T-helper 2 cell (primary cell): ENCODE measurements at places on chromosomes 2 and 18.

DNA sequence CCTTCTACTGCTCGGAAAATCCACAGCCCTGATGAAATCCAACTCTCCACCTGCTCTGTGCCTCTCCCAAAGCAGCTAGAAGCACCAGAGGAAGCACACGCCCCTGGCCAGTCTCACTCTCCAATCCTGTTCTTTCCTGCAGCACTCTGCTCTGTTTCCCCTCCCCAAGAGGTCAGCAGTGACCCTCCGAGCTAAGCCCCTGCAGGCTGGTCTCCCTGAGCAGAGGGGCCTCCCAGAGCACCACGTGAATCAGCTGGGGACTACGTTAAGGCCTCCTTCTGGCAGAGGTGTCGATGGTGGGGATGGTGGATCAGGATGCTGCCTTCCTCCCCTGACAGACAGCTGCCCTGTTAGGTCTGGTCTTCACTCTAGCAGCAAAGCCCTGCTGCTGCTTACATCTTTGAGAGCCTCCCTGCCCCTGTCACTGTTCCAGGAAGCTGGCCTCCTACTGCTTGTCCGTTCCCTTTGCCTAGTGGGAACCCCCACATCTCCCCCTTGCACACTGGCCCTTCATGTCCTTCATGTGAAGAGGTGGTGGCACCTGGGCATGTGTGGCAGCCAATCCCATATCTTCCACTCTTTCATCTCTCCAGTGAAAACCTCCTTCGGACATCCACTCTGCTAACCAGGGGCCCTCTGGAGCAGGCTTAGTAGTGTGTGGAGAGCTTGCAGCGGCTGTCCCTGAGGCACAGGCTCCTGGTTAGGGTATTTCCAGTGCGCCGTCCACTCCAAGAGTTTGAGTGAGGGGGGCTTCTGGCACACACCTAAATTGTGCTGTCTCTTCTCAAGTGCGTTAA, 307.5 kb upstream of the HS6ST1 start:
- no peak for DNase-seq

DNA sequence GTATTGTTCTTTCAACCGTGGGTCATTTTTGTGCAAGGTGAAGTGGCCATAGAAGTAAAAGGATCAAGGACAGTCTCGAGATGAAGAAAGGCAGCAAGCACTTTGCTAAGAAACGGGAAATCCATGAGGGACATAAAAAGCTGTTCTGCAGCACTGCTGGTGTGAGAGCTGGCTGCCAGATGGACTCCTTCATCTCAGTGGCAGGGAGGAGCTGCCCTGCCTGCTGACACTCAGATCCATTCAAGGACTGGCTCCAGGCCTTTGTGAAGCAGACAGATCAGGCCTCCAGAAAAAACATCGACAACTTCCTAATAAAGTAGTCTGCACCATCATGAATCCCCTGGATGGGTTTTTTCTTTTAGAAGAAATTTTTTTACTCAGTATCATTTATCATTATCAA, 29.5 kb downstream of the RMC1 start:
- DNase-seq: no peak

GRCh38 chr2:182048621-182049020, 63.0 kb downstream of the PPP1R1C start:
- no peak for DNase-seq

- DNase-seq: no peak
Observed at GRCh38 chr2:25879133-25879730, 945 bp upstream of the ASXL2 start.

DNA sequence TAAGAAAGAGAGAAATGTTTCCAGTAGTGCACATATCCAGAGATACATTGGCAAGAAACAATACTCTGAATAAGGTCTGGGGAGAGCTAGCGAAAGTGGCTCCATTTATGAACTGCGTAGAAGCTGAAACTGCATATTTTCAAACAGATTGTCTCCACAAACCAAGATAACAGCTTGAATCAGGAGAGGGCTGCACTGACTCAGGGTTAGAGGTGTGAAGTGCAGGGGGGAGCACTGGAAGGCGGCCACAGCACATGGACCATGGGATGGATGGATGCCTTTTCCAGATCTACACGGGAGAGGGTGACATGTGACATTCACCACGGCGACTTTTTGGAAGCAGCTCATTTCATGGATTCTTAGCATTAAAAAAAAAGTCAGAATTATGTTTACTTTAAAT, 729.4 kb downstream of the RNF144A start:
- DNase-seq: no peak

DNA sequence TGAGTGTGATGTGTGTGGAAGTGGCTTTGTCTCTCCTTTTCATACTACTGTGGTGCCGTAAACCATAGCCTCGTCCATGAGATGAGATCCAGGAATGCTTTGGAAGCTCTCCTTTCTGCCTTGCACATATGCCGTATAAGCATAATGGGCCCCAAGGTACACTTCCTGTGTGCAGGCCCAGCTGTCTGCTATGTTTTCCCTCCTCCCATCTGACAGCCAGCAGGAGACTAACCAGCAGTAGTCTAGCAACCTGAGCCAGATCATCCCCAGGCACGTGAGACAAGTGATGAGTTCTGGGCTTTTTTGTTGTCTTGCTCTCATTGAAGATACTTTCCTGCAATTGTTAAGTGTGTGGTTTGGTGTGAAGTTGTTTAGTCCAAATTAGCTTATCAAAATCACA, 555.5 kb upstream of the LRRTM4 start:
- DNase-seq: no peak

- no peak for DNase-seq
Observed at GRCh38 chr2:104286841-104287240, 567.1 kb upstream of the POU3F3 start.

DNA sequence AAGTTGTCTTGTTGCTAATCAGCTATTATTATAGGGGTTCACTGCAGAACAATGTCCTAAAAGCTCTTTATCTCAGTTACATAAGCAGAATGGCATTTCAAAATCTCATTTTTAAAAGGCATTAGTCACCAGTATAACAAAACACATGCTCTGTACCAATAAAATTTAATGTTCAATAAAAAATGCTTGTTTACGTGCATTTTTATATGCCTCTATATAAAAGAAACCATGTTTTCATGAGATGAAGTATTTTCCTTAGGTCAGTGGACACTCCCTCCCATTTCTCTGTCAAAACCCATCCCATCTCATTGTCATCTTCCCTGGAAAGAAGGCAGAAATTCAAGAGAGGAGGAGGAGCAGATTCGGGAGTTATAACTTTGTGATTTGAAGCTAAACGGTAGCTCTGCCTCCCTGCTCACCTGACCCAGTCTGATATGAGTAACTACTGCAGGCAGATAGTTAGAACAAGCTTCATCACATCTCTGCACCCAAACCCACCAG, 231.9 kb upstream of the SIX2 start:
- no peak for DNase-seq

DNA sequence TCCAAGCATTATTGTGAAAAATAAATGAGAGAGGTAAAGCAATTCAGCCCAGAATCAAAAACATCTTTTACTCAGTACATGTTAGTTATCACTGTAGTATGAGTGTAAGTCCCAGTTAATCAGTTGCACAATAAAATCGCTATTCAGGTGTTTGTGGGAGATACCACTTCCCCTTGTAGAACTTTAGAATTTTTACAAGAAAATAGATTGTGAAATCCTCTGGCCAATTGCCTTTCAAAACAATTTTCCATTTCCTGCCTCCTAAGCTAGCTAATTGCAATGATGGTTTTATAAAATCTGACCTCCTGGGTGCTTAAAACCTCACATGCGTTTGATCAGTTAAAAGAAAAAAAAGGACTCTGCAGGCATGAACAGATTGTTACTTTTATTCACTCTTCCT, 332.5 kb downstream of the PID1 start:
- DNase-seq: no peak

DNA sequence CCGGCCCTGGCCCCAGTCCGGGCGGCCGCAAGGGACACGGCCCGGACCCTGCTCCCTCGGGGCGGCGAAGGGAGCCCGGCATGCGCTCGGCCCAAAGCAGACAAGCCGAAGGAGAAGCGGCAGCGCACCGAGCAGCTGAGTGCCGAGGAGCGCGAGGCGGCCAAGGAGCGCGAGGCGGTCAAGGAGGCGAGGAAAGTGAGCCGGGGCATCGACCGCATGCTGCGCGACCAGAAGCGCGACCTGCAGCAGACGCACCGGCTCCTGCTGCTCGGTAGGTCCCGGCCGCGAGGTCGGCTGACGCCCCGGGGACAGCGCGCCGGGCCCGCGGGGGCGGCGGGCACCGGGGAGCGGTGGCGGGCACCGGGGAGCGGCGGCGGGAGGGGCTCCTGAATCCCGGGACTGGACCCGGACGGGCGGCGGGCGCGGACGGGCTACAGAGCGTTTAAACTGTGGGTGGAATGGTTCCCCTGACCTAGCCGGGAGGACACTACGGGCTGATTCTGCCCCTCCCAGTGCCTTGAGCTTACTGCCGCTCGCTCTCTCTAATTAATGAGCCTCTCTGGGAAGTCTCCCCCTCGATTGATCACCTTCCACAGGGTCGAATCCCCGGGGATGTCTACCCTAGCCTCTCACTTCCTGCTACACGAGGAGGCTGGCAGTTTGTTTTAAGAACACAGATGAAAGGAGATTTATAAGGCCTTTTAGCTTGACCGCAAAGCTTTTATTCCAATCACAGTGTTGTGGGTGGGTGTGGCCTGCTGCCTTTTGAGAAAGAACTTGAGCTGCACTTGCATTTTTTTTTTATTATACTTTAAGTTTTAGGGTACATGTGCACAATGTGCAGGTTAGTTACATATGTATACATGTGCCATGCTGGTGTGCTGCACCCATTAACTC, 853 bp downstream of the GNAL start:
- DNase-seq: no peak

DNA sequence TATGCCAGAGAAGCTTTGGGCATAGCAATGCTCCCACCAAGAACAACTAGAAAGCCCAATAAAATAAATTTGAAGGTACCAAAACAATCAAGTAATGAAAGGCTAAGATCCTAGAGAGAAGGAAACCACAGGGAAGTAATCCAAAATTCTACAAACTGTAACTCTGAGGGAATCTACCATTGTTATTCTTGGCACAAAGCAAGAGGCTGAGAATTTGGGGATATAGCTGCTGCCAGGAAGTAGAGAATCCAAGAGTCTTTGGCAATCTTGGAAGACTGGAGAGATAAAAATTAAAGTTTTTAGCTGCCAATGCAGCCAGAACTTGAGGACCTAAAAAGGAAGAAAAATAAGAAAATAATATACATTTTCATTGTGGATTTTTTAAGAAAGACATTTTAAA, 68.5 kb downstream of the PIGN start:
- no peak for DNase-seq

DNA sequence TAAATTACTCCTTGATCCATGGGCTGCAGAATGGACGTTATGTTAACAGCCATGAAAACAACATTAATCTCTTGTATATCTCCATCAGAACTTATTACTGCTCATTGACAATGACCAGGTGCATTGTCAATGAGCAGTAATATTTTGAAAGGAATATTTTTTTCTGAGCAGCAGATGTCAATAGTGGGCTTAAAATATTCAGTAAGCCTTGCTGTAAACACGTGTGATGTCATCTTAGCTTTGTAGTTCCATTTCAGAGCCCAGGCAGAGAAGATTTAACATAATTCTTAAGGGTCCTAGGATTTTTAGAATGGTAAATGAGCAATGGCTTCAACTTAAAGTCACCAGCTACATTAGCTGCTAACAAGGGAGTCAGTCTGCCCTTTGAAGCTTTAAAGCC, 26.6 kb downstream of the CFAP210 start:
- no peak for DNase-seq

DNA sequence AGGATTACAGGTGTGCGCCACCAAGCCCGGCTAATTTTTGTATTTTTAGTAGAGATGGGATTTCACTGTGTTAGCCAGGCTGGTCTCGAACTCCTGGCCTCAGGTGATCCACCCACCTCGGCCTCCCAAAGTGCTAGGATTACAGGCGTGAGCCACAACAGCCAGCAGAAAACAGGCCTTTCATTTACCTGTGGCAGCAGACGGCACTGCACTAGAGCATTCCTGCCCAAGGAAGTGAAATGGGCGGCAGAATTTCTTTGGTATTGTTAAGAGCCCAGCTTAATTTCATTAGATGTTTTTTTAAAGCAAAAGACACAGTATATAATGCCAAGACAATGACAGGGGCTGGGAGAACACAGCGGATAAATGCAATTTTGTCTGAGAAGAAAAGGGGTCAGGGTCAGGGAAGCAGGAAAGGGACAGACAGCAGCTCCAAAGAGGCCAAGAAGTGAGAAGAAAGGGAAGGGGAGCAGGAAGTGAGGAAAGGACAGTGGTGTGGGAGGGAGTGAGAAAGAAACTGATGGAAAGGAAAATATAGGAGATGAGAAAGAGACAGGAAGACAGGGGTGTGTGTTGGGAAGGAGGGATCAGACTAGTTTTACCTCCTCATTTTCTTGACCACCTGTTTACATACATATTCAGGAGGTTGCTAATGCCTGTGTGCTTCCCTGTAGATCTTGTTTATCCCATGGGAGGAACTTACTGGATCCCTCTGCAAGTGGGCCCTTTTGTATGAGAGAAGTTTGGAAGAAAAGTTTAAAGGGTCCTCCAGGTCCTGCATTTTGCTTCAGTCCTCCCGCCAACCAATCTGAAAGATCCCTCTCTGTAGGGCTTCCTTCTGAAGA, 32.5 kb downstream of the KCTD1 start:
- no peak for DNase-seq
